ENCODE measurements at places on chromosomes 7 and 10.

DNA sequence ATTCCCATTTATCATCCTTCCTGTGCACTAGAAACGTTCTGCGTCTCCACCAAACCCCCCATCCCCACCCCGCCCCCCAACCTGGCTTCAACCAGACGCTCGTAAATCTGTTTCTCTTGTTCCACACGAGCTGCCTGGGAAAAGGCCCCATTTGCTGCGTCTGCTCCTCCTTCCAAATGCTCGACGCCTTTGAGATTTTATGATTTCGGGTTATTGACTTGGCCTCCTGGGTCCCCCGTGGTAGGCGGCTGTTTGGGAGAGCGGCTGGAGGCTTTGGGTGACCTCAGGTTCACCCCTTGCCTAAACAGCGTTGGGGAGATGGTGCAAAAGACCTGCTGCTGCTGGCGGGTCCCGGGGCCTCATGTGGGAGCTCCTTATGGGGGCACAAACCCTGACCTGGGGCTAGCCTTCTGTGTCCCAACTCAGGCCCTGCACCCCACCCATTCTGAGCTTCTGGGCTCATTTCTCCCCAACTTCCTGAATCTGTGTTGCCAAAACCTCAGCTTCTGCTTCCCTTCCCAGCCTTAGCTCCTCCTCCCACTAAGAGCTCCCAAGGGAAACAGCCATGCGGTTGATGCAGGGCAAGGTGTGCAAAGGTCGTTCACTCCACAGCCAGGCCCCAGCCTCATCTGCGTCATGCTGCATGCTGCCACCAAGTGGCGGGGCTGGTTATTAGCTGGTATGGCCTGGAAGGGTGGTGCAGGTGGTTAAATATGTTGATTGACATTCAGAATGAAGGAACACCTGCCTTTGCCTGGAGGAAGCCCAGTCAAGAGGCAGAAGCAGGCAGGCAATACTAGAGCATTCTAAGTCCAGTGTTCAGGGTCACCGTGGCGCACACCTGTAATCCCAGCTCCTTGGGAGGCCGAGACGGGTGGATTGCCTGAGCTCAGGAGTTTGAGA lies 49.1 kb upstream of the ELN start:
- DNase-seq = no peak

GRCh38 chr10:11018855-11019631 lies 1.4 kb downstream of the CELF2 start:
- no peak for DNase-seq

GRCh38 chr10:126880926-126881325 lies 24.3 kb upstream of the DOCK1 start:
- DNase-seq = no peak

GRCh38 chr7:20545016-20545415 lies 70.5 kb upstream of the ABCB5 start:
- no peak for DNase-seq

GRCh38 chr7:5599543-5600200 lies 176.0 kb upstream of the TNRC18 start:
- no peak for DNase-seq

GRCh38 chr7:70005891-70006260 lies 407.6 kb downstream of the AUTS2 start:
- no peak for DNase-seq

DNA sequence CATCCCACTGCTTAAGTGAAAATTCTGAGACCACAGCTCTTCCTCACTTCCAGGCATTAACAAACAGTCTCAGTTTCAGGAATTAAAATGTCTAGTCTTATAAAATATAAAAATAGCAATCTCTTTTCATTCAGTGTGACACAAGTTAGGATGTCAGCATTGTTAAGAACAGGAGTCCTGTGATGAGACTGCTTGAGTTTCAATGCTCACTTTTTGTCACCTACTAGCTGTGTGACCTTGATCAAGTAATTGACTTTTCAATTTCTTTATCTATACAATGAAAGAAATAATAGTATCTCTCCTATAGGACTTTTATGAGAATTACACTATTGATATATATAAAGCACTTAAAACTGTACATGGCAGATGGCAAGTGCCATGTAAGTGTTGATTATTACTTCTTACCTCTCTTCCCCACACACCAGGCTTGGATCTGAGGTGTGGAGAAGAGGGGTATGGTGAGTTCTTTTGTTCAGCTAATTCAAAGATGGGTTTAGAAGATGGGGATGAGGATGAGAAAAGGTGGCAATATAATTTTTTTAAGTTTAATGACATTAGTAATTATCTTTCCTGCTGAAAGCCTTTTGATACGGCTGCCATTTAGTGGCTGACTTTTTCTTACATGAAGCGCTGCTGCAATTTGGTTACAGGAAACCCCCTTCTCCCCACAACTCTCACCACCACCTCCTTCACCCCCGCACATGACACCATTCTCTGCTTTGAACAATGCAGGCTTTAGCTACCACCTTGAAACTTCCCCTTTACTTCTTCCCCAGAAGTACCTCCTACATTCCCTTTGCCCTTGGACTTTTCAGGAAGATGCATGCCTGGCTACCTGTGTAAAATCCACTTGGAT lies 20.8 kb upstream of the HYAL4 start:
- no peak for DNase-seq

DNA sequence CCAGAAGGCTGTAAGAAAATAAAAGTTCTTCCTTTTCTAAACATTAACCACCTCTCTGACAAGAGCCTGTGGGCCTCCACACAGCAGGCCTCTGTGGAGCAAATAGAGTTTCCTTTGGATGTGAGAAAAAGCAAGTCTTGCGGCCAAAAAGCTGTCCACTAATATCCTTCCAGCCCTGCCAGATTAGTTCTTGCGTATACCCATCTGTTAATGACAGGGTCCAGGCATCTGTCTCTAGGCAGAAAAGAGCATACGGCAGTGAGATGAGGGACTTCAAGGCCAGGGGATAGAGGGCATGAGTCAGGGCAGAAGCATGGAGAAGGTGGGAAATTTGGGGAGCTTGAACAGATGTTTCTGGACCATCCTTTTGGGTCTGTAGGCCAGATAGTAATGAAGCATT lies 164.9 kb downstream of the NSUN6 start:
- DNase-seq = no peak

DNA sequence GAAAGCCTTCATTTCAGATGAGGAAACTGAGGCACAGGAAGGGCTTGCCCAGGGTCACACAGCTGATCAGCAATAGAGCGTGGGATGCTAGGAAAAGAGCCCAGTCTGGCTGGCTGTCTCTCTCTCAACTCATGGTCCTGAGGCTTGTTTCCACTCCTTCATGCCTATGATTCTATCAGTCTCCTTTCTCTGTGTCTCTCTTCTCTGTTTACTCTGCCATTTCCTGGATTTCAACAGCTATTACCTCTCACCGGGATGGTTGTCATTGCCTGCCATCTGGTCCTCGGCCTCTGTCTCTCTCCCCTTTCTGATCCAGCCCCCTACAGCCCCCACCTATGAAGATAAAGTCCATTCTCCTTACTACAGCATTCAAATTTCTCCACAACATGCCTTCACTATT lies 93.3 kb upstream of the AGBL3 start:
- no peak for DNase-seq

DNA sequence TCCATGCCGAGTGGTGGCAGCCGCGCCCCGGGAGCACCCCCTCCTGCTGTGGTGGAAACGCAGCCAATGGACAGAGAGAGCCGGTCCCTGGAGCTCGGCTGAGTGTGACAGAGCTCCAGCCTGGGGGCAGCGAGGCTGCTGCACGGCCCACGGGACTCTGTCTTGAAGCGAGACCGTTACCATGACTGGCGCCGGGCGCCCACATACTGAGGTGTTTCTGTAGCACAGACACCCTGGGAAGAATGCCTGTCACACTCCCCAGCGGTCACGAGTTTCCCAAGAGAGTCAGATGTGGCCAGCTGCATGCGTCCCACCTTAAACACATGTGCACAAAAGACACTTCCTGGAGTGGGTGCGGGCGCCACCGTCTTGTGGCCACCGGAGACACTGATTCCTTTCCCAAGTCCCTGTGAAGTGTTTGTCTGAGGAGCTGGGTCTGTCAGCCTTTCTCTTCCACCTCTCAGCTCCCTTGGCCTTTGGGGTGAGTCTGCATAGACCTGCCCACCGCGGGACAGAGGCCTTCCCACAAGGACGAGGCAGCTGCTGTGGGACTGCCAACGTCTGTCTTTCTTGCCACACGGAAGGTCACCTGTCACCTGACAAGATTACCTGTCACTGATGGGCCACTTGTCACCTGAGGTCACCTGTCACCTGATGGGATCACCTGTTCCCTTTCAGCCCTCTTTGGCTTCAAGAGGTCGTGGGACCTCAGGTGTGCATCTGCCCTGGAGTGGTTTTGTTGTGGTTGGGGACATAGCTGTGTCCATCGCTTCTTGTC lies 94.6 kb downstream of the DNAJB6 start:
- no peak for DNase-seq

GRCh38 chr10:98420786-98421185 lies 5.8 kb upstream of the PYROXD2 start:
- DNase-seq = no peak

GRCh38 chr7:19269301-19269700 lies 124.1 kb upstream of the FERD3L start:
- DNase-seq = no peak

GRCh38 chr7:44764081-44764480 lies 15.4 kb downstream of the ZMIZ2 start:
- DNase-seq = no peak

DNA sequence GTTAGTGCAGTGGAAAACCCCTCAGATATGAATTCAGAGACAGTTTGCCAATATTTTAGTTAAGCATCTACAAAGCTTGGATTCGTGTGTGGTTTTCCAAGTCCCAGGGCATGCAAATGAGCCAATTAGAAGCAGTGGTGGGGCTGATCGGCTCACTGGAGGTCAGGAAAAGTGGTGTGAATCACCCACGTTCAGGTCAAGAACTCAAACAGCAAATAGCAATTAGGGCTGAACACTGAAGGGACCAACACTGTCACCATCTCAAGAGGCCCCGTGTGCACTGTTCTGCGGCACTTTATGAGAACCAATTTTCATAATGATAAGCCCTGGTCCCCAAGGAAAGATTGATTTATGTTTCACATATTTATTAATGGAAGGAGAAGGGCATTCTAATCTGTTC lies 68.9 kb downstream of the ADARB2 start:
- no peak for DNase-seq

DNA sequence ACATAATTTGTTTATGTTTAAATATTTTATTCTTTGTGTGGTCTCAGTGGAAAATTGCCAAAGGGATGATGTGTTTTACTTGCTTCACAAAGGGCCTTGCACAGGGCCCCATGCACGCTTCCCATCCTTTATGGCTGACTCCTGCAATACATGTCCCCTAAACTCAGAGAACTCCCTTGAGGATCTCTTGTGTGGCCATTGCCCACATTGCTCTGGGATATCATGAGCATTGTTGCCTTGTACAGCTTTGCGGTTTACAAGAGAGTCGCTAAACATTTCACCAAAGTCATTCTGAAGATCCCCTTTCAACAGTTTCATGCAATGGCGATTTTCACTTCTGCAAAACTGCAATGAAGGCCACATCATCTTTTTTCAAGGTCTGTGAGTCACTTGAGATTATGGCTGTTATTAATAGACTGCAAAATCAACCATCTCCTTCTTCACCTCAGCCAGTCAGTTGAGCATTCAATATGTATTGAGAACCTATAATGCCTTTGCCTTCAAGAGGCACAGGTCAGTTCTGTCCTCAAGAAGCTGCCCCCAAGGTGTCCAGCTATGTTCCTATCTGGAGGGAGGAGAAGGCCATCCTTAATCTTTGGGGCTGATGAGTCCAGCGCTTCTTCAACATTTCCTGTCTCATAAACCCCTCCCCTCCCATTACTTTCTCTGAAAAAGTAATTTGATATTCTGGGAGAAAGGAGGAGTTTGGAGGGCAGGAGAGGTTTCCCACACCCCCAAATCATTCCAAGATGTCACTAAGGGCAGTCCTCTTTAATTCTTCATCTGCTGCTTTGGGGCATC lies 108.1 kb downstream of the CCDC71L start:
- no peak for DNase-seq

- DNase-seq = no peak
Observed at GRCh38 chr7:95318501-95319100, 5.7 kb downstream of the PON1 start.

GRCh38 chr7:129612112-129613015 lies 844 bp downstream of the NRF1 start:
- DNase-seq = no peak

- no peak for DNase-seq
Observed at GRCh38 chr7:84394219-84394618, 199.6 kb upstream of the SEMA3A start.

DNA sequence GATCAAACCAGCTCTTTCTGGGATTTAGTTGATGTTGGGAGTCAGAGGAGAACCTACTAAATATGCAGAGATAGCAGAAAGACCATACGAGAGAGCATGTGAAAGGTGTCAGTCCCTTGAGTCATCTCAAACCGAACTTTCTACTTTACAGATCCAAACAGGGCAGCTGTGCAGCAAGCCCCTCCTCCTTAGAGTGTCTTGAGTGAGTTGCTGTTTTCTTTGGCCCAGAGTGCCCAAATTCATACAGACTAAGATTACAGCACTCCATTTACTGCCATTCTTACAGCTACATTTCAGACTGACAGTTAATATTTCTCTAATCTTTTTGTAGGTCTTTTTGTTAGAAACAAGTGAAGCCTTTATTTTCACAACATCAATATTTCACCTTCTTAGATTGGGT lies 53.4 kb downstream of the NRCAM start:
- DNase-seq = no peak

- DNase-seq = no peak
Observed at GRCh38 chr7:80147543-80148391, 13.1 kb downstream of the GNAI1 start.

DNA sequence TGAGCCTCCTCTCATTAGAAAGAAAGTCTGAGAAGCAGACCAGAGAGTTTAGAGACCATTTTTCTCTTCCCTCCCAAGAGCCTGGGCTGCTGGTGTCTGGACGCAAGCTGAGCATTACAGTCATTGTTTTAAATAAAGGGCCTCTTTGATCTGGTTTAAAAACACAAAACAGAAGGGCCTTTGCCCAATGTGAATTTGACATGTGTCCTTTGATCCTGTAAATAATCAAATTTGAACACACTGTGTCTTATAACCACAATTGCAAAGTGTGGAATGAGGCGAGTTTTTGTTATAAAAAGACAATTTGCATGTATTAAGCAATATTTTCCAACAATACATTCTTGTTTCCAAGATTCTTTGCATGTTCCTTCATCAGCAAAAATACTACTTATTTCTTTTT lies 158.5 kb downstream of the C7orf25 start:
- no peak for DNase-seq
